Fibroblast of villous mesenchyme (primary cell): ENCODE measurements at places on chromosomes 2 and 18. TPM values are rescaled to one million over a fixed set of nuclear protein-coding genes. Genes with fewer than 3 reads are reported as not detected.

GRCh38 chr2:220930271-220931076 is 641.6 kb downstream of the EPHA4 start:
- DNase-seq, result peak; percentile 1

DNA sequence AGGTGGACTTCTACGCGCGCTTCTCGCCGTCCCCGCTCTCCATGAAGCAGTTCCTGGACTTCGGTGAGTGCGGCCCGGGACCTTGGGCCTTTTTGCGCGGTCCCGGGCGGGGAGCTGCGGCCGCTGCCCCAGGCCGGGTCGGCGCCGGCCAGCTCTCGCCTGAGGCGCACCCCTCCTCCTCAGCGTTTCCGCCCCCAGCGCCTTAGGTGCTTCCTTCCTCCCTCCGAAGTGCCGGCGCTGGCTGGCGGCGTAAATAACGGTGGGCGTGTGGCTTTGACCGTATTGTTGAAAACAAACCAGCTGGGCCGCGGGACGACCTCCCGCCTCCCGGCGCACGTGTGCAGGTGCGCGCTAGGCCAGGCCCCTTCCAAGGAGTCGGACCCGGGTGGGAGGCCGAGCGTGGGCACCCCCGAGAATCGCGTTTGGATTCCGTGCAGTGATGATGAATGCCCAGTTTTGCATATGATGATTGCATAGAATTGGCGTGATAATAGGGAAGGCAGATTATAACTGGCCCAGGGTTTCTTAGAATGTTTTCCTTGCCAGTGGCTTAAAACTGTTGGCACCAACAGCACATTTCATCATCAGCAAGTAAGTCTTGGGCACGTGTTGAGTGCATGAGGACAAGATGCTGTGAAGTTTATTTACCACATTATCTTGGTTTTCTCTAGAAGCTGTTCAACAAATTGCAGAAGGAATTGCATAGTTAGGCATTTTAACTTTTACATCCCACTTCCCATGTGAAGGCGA is 569 bp downstream of the PDK1 start:
- DNase-seq, result peak; percentile 73

DNA sequence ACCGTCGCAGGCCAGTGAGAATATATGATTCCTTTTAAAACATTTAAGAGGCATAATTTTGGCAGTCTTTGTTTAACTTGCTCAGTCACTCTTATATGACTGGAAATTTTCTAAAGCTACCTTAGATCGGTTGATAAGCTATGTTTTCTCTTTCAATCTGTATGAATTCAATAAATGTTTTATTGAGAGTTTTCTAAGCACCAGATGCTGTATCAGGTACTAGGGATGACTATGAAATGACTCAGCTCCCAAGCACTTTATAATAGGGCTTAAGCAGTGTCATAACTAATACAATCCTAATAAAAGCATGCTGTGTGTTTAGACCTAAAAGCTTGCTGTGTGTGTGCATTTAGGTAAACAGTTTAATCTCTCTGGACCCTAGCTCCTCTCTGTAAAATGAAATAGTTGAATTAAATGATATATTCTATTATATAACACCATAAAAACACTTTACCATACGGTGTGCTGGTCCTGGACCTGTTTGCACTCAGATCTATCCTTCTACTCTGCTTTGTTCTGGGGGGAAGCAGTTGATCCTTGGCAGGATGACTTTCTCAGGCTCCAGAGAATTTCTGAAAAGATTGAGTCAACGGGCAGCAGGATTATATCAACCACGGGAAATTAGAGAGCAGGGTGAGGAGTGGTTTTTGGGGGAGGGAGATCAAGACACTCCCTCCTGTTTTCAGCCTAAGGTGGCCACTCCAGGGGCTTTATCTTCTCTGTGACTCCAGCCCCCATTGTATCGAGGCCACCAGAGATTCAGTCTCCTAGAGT is 26.1 kb upstream of the SLC38A11 start:
- DNase-seq, result peak; percentile 59

DNA sequence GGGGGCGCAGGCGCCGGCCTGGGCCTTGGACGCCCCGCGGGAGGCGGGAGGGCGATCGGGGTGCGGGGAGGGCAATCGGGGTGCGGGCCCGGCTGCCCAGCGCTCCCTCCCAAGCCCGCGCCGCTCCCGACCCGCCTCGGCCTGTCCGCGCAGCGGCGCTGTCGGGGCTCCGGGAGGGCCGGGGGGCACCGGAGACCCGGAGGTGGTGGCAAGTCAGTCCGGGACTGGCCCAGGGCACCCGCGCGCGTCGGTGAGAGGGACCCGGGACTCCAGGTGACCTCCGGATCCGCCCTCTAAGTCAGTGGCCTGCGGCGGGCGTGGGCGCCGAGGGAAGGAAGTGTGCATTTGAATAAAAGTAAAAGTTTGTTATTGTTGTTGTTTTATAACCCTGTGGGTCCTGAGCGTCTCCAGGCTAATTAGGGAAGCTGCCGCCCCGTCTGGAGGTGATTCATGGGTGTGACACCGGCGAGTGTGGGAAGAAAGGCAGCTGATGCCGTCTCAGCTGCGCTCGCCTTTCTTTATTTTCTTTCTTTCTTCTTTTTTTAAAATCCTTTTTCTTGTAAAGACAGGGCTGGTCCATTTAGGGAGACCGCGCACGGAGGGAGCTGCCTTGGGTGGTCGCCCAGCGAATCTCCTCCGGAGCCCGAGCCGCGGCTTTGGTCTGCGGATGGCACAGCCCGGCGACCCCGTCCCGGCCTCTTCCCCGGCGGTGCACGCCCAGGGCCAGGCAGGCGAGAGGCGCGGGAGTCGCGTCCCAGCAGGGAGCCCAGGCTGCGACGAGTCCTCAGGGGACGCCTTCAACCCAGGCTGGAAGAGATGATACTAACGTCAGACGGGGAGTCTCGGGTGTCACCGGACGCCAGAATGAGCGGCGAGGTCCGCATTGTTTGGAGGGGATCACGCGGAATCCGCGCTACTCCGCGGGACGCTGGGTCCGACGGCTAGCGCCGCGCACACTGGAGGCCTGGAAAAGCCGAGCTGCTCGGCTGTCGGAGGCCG is 627 bp upstream of the CRACDL start:
- DNase-seq, result no peak

- DNase-seq, result no peak
Measured at GRCh38 chr2:15949551-15949950, 9.2 kb downstream of the MYCN start.

DNA sequence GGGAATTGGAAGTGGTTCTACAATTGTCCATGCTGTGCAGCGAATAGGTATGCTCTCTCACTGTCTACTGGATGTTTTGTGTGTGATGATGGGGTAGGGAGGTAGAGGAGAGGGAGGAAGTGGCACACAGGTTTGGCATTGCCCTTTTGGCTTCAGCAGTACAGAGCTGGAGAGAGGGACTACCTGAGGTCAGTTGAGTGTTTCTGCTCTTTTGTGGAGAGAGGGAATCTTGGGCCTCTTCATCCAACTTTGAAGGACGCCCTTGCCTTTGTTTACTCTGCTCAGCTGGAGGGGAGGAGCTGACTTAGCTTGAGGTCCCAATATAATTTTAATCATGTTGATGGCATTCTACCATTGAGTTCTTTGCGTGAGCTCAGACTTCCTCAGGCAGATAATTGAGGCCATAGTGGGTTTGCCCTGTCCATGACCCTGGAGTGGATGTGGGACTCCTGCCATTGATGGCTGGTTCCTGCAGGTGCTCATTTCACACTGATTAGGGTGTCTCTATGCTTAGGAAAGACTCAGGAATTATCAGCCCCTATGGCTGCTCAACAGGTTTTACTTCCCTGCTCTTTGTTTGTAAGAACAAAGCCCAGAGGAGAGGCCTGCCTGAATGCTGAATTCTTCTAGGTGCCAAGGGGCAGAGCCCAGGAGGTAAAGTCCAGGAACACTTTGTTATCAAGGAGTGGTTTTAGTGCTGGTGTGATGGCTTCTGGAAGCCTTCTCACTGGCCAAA is 7.2 kb downstream of the RPIA start:
- no peak for DNase-seq

DNA sequence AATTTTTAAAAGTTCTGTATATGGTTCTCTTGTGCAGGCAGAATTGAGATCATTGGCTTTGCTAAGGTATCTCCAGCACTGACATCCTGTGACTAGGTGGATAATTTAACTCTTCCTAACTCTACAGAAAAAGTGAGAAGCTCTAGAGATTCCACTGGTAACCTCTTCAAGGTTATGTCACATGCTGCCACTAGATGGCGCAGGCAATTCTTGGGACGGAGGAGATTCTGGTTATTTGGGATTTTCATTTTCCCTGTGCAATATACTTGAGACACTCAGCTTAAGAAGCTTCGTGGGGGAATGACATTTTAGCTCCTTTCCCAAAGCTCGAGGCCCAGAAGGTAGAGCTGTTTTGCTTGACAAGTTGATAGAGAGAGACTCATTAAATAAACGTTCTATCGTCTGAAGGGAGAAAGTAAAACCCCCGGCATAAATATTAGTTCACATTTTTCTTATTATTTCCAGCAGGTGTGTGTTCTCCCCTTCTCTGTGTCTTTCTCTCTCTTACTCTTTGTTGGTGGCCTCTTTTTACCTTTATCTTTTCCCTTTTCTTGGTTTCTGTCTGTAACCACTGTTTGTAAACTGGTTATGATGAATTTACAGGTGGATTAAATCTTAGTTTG is 26.6 kb upstream of the LANCL1 start:
- DNase-seq, result peak; percentile 52

DNA sequence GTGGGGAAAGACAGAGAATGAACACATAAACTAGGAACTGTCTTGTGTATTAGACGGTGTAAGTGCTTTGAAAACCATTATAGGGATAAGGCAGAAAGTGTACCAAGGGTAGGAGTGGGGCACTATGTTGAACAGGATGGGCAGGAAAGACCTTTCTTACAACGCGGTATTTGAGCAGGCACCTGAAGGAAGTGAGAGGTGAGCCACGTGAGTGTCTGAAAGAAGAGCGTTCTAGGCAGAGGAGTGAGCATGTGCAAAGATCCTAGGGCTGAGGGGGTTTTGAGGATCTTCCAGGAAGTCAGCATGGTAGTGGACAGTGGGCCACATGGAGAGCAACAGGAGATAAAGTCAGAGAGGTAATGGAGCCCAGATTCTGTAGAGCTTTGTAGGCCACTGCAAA is 65.2 kb downstream of the SRD5A2 start:
- DNase-seq, result no peak

DNA sequence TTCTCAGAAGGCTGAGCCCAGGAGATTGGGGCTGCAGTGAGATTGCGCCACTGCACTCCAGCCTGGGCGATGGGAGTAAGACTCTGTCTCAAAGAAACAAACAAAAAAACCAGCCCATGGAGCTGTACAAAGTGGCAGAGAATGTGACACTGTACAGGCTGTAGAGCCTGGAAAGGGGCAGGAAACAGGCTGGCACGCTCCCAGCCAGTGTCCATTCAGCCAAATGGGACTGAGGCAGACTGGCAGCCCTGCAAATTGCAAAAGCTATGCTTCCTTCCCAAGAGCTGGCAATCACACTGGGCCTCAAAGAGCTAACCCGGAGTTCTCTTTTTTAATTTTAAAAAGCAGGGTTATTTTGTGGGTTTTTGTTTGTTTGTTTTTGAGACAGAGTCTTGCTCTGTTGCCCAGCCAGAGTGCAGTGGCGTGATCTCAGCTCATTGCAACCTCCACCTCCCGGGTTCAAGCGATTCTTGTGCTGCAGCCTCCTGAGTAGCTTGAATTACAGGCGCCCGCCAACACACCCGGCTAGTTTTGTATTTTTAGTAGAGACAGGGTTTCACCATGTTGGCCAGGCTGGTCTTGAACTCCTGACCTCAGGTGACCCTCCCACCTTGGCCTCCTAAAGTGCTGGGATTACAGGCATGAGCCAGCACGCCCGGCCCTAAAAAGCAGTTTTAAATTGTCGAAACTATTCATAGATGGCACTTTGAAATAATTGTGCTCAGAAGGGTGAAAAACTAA is 42.8 kb downstream of the SCRN3 start:
- DNase-seq, result no peak

GRCh38 chr2:210224941-210225672 is at the start of gene ACADL:
ACADL (minus strand) TSS chr2:210225447; CDS start chr2:210225263, 184 bp downstream.
- DNase-seq, result peak; percentile 12

GRCh38 chr2:128444816-128445522 is 126.3 kb upstream of the HS6ST1 start:
- DNase-seq, result no peak

- DNase-seq, result no peak
Measured at GRCh38 chr2:226446406-226447001, 353.1 kb downstream of the IRS1 start.

DNA sequence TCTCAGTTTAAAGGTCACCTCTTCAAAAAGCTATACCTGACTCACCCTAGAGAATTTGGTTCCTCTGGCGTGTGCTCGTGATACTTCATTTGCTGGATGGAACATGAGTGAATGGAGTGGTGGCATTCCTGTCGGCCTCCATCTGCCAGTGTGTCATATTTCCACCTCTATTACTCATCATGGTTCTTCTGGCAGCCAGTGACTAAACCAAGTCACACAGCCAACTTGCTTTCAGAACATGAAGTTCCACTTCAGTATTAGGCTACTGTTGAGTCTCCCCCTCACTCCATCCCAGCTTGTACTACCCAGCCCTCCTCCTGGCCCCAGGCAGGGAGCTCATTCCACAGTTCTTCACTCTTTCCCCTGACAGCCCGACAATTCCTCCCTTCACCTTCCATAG is 169.8 kb downstream of the MREG start:
- peak; percentile 49 for DNase-seq

- DNase-seq, result peak; percentile 57
Measured at GRCh38 chr2:200297989-200298388, 8.5 kb upstream of the SPATS2L start.

- peak; percentile 57 for DNase-seq
Measured at GRCh38 chr2:152627351-152627957, 89.8 kb downstream of the PRPF40A start.

DNA sequence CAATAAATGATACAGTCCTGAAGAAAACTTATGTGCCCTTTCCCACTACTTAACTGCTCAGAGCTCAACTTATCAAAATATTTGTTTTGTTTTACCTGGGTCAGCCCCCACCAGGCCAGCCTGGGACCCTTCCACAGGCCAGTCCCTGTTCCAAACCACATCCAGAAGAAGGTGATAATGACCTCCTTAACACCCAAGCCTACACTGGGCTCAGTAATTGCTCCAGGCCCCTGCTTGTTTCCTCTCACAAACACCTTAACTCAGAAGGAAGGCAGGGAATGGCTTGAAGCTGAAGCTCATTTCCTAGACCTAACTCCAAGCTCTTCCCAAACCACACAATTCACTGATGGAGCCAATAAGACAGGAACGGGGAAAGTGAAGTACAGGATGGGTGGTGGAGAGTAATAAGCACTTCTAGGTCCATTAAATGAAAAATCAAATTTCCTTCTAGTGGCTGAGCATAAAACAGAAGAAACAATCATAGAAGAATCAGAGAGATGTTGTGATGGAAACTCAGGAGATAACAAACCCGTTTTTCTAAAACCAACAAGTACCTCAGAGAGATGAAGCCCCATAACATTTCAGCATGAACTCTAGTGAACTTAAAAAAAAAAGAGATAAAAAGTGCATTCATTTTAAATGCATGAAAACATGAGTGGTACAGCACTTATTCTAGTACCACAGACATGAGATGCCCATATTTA is 133.4 kb upstream of the ITGB6 start:
- no peak for DNase-seq

- DNase-seq, result no peak
Measured at GRCh38 chr2:141941210-141941714, 189.6 kb downstream of the LRP1B start.

GRCh38 chr2:128617029-128617590 is 298.4 kb upstream of the HS6ST1 start:
- DNase-seq, result no peak

The IL36B gene
- total RNA-seq, result not detected in 2 replicates

The TP53I3 gene
- 66.9 and 79.9 TPM in 2 replicates for total RNA-seq

The XIRP2 gene
- total RNA-seq, result under 0.01 TPM in 2 replicates

The MC4R gene
- total RNA-seq, result not detected in 2 replicates

The ARHGAP15 gene
- total RNA-seq, result 0.43 TPM in 1 of 2 replicates, not detected in the other
